Umbilical cord (tissue), 2 donors: ENCODE measurements at places on chromosomes 3 and 15. TPM values are rescaled to one million over a fixed set of nuclear protein-coding genes. Genes with fewer than 3 reads are reported as not detected.

The LYZL4 gene
- total RNA-seq = not detected

The CPN2 gene
- total RNA-seq = not detected

The KBTBD12 gene
- total RNA-seq = 7.2 TPM

The AADAC gene
- total RNA-seq = not detected

The DGKG gene
- total RNA-seq = 13.5 TPM

The GABRB3 gene
- 4.8 TPM for total RNA-seq

The CAMP gene
- not detected for total RNA-seq

The CCR9 gene
- 0.48 TPM for total RNA-seq

The EPHB1 gene
- total RNA-seq = 0.72 TPM

The ANKRD34C gene
- total RNA-seq = 0.72 TPM

The COL8A1 gene
- total RNA-seq = 364 TPM
